ENCODE measurements at places on chromosomes 3 and 15.

DNA sequence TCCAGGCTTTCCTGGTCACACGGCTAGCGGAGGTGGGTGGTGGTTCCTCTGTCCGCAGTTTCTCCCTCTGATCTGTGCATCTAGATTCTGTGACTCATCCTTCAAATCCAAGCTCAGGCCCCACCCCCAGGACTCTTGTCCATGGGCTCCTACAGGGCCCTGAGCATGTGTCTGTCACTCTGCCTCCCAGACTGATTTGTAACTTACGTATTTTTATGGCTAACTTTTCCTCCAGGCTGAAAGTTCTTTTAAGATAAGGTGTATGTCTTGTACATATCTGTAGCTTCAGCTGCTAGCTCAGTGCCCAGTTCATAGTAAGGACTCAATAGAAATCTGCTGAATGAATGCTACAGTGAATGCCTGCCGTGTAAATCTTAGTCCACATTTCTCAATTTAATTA lies 8.0 kb downstream of the ESYT3 start:
- DNase-seq: no peak

DNA sequence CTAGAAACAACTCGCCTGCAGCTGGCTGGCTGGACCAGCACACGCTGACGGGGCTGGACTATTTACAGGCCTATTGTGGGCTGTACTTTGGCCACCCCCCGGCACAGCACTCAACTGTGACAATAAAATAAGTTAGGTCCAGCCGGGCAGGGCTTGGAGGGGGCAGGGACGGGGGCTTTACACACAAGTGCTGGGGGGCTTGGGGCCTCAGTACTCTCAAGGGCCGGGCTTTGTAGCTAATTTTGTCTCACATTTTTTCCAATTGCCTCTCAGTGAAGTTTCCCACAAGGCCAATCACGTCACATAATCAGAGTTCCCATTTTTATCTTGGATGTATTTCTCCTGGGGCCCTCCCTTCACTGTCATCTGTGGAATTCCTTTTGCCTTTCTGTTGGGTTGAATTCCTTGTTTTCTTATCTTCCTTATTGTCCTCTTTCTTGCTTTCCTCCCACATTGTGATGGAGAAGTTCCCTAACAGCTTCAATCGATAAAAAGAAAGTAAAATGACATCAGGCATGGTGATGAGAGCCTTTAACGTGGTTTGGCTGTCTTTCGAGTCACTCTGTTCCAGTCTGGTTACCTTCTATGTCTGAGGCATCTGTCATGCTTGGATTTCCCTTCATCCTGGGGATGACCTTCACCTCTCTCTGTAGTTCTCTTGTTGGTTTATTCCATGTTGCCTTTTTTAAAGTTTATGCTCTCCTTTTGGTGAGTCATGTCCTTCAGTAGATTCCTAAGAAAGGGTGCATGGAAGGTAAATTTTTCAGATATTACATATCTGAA lies 44.1 kb upstream of the CMTM7 start:
- DNase-seq: no peak

- DNase-seq: no peak
Measured at GRCh38 chr3:160168246-160168645, 57.0 kb upstream of the C3orf80 start.

GRCh38 chr3:37723585-37723984 lies 138.1 kb upstream of the CTDSPL start:
- no peak for DNase-seq

GRCh38 chr15:58036579-58036978 lies 28.9 kb downstream of the ALDH1A2 start:
- no peak for DNase-seq

DNA sequence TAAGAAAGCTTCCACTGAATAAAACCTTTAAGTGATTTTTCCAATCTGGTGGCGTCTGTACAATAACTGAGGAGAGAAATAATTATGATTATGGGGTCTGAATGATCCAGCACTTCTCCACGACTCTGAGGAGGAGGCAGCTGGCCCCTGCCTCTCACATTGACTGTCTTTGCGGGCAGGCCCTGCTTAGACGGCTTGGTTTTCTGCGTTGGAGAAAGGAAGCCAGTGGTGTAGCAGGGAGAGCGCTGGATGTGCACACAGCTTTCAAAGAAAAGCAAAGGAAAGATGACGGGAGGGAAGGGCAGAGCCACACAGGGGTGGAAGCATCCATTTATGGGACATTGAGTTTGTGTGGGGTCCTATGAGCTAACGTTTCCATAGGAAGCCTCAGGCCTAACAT lies 62.5 kb downstream of the MGLL start:
- no peak for DNase-seq

DNA sequence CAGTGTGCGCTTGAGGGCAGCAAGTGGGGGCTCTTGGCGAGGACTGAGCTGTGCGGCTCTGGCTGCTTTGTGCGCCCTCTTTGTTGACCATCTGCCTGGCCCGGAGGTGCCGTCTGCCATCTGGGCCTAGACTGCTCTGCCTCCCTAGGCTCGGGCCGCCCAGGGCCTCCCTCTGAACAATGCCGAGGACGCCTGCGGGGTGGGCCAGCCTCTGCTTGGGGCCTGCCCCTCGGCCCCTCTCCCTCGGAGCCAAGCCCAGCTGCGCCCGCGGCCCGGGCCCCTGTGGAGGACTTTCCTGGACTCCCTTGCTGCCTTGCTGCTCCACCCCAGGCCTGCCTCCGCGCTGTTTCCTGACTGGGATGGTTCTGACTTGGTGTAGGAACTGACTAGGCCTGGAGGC lies 31.9 kb upstream of the SPSB4 start:
- DNase-seq: no peak

GRCh38 chr3:39990532-39990931 lies 181.1 kb downstream of the MYRIP start:
- DNase-seq: no peak

- no peak for DNase-seq
Measured at GRCh38 chr3:56238299-56238698, 230.0 kb downstream of the ERC2 start.

DNA sequence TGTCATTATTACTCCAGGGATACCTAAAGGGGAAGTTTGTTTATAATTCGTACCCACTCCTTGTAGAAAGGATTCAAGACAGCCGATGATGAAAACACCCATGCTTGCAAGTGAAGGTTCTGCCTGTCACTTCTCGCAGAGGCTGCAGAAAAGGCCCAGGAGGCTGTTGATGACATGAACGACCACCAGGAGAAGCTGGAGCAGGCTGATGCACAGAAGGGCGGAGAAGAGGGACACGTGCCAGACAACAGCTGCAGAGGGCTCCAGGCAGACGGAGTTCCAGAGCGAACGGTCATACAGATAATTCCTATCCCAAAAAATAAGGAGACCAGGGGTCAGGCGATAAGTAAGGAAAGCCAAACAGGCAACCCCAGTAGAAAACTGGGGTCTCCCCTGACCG lies 5.7 kb upstream of the DYNLT2B start:
- no peak for DNase-seq

- no peak for DNase-seq
Measured at GRCh38 chr15:94441760-94442159, 210.4 kb downstream of the MCTP2 start.

DNA sequence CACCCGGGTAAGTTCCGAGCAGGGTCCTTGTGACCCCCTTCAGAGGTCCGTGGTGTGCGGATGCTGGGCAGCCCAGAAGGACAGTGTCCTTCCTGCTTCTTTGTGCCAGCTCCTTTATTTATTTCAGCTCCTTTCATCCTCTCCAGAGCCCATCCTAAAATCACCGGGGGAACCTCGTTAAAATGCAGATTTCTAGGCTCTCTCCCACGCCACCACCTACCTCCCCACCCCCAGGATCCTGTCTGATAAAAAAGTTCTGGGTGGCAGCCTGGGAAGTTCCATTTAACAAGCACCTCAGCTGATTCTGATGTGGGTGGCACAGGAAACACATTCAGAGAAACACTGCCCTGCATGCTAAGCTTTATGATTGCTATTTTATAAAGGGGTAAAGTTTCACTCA lies 12.5 kb upstream of the IGF1R start:
- DNase-seq: no peak

- no peak for DNase-seq
Measured at GRCh38 chr3:188262913-188263683, 109.1 kb downstream of the LPP start.

DNA sequence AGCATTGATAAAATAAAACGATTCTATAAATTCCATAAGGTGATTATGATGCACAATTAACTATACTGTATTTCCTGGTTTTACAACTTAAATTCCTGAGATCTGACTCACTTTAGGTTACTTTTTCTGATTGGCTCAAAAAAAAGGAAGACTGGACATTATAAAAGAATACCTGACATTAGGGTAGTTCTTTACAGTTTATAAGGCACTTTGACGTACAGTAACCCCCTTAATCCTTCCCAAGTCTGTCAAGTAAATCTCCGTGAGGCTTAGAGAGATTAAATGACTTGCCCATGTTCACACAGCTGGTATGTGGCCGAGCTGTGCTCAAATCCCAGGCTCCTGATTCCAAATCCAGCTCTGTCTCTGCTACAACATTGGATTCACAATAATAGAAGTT lies 1.0 kb upstream of the SLTM start:
- DNase-seq: no peak

DNA sequence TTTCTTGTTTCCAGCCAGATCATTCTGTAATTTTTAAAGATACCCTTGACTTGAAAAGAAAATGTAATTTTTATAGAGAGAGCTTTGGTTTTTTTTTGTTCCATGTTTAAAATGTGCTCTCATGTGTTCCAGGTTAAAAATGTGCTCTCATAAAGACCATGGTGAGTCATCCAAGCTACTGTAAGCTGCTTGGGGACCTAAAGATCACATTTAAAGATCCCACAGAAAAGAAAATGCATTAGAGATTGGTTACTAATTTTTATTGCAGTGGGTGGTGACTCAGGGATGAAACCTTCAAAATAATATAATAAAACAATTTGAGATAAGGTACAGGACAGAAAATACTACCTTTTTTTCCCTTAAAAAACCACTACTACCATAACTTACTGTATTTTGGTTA lies 11.0 kb downstream of the TCF12 start:
- no peak for DNase-seq

- DNase-seq: no peak
Measured at GRCh38 chr3:48278884-48279559, 38.1 kb downstream of the ZNF589 start.

GRCh38 chr3:115758076-115758763 lies 134.9 kb downstream of the GAP43 start:
- DNase-seq: no peak

DNA sequence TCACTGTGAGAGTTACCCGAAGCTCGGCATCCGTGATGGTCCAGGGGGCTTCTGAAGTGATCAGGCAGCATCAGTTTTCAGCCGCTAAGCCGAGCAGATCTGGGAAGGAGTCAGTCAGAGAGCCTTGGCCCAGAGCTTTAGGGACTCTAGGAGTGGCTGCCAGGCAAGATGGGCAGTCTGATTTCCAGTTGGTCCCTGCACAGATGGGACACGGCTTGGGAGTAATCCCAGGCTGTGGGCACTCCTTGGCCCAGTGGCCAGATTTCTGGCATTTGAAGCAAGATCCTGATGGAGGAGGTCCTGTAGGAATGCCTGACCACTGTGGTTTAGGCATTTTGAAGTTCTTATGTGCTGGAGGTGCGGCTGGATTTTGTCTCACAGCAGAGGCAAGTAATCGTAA lies 10.5 kb upstream of the IP6K2 start:
- no peak for DNase-seq

- no peak for DNase-seq
Measured at GRCh38 chr3:143786219-143787191, 61.8 kb downstream of the SLC9A9 start.

GRCh38 chr3:121651684-121652083 lies 9.0 kb downstream of the HCLS1 start:
- DNase-seq: no peak

DNA sequence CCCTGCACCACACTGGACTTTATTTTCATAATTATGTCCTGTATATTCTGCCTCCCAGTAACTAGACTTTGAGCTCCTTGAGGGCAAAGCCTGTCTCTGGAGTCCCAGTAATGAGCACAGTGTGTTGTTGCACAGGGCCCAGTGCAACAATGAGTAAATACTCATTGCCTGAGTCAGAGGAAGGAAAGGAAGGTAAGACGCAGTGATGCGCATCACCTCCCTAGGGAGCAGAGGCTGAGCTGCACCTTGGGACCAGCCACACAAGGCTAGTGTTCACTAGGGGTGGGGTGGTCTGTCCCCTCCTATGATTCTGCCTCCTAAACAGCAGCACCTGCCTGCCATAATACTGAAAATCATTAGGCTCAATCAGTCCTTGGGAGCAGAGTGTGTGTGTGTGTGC lies 86.6 kb upstream of the ADAMTSL3 start:
- DNase-seq: no peak

- DNase-seq: peak; percentile 49
Measured at GRCh38 chr15:99476413-99477222, 89.2 kb upstream of the MEF2A start.

DNA sequence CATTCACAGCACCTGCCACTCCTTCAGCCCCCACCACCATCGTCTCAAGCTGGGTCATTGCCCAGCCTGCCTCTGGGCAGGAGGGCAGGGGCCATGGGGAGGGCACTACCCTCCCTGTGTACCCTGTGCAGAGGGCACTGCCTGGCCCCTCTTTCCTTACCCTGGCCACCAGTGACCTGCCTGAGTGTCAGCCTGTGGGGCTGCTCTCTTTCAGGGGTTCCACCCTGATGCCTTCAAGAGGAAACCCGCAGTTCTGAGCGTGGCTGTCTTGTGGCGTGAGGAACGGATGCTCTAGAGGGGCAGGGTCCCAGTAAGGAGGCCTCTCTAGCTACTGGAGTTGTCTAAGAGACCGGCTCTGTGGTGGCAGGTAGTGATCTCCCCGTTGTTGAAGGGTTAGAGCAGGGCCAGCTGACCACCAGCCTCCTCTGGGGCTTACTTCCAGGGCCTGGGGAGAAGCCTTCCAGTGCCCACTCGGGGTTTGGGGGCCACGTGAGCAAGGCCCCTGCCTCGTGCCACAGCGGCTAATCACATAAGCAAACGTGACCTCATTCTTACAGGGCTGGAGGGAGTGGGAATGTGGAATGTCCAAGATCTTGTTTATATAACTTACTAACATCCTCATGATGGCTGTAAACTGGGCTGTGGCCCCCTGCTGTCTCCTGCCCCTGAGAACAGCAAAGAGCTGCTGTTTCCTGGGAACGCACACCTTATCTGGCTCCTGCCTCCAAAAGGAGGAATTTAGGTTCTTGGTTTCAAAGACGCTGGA lies 31.4 kb upstream of the SEC13 start:
- no peak for DNase-seq

DNA sequence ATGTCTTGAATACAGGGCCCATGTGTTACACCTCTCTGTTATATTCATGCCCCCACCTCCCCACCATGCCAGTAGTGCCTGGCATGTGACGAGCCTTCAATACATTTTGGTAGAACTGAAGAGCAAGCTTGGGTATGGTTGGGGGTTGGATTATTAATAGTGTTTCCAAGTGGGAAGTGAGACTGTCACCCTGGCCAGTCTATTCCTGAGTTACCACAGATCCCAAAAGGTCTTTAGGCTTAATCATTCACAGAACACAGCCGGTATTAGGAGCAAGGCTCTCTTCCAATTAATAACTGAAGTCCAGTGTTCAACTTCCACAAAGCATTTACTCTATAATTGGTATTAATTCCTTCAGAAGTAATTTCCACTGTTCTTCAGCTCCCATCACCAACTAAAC lies 231.9 kb upstream of the LRTM1 start:
- DNase-seq: no peak

DNA sequence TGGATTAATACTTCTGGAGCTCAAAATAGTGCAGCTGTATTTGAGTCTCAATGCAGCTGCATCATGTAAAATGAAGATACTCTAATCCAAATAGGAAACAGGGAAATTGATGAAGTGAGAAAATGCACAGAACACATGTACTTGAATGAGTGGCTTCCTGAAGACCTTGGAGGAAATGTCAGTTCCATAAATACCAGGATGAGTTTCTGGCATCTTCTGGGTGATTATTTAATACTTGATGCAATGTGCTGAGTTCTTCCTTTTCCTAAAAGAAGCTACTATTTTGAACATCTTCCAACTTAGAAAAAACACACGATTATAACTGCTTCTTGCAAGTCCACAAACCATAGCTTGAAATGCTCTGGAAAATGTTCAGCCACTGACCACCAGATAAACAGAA lies 162.8 kb downstream of the SLC9A9 start:
- no peak for DNase-seq
